Nasal cavity respiratory epithelium epithelial cell of viscerocranial mucosa (primary cell): ENCODE measurements at places on chromosomes 2 and 18. TPM values are rescaled to one million over a fixed set of nuclear protein-coding genes. Genes with fewer than 3 reads are reported as not detected.

Gene IL1RL1
- 3.0 and 53.3 TPM in 2 replicates for total RNA-seq

Gene VSNL1
- total RNA-seq = 2.1 and 11.7 TPM in 2 replicates

Gene SH3BP4
- 35.2 and 48.0 TPM in 2 replicates for total RNA-seq

Gene PLGLB1
- 0.34 and 1.4 TPM in 2 replicates for total RNA-seq

Gene CPS1
- total RNA-seq = 16.1 and 27.0 TPM in 2 replicates

Gene PCARE
- under 0.01 TPM in 1 of 2 replicates, not detected in the other for total RNA-seq
